ENCODE measurements at places on chromosomes 6 and 20.

DNA sequence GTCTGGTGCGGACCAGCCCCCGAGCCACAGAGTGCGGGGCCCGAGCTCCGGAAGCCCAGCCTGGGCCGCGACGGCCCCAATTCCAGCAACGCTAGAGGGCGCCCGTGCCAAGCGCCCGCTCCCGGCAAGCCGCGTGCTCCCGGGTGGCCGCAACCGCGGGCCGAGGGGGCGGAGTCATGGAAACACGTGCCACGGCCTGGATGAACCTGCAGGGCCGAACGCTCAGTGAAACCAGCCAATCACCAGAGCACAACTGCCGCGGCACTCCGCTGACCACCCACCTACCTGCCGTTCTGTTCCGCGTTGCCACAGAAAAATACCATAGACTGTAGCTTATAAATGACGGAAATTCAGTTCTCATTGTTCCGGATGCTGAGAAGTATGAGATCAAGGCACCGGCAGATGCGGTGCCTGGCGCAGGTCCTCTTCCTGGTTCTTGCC is 85.7 kb upstream of the FOXC1 start:
- peak; percentile 25 for DNase-seq

DNA sequence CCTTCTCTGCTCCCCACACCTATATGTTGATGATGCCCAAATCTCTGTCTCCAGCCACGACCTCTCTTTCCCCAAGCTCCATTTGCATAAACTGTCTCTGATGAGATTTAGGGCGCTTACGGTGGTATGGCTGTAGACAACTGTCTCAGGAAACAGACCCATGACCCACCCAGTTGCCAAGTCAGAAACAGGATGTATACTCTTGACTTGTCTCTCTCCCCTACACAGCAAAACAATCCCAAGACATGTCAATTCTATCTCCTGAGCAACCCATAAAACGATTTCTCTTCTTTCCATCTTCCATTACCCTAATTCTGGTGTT is 13.9 kb downstream of the GNL1 start:
- DNase-seq, result no peak

- DNase-seq, result no peak
These were observed 187.8 kb upstream of the JAG1 start for GRCh38 chr20:10861619-10862018.

- DNase-seq, result no peak
These were observed 44.8 kb upstream of the IYD start for GRCh38 chr6:150324044-150324443.

Data from C1 segment of cervical spinal cord (tissue), 14 donors.